ENCODE measurements at places on chromosomes 1 and 21. TPM values are rescaled to one million over a fixed set of nuclear protein-coding genes. Genes with fewer than 3 reads are reported as not detected.

Gene MARCKSL1
- 91.5 TPM for total RNA-seq

DNA sequence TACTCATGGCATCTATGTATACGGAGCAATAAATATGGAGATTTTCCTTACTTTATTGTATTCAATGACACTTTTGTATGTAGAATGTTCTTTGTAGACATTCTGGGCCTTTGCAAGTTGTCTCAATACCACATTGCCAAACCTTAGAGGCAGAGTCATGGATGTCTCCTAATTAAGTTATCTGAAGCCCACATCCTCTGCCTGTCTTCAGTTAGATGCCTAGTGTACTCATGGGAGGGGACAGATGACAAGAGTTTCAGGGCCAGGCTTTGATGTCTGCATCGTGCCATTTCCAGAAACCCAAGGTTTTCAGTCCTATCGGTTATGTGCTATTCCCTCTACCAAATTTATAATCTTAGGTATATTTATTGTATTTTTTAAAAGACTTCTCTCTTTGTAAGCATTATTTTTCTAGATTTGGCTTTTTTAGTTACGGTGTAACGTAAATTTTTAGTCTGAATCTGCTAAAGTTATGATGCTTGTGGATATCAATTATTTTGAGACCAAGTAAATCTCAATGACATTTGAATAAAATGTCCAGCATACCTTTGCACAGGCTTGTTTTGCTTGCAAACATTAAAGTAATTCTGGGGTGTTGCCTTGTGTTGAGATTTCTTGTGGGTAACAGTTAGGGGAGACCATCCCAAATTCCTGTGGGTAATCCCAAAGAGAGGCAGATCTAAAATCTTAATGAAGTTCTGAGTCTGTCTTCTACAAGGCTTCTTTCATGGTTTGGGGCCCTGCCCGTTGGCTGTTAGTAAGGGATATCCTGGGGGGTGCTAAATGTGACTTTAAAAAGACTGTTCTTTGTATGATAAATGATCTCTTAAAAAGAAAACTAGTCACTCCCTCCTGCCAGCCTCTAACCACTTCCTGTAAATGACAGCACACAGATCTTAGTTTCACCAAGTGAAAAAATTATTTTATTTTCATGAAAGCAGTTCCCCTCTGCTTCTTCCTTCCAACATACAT lies 8.0 kb upstream of the MACF1 start:
- no peak for DNase-seq

DNA sequence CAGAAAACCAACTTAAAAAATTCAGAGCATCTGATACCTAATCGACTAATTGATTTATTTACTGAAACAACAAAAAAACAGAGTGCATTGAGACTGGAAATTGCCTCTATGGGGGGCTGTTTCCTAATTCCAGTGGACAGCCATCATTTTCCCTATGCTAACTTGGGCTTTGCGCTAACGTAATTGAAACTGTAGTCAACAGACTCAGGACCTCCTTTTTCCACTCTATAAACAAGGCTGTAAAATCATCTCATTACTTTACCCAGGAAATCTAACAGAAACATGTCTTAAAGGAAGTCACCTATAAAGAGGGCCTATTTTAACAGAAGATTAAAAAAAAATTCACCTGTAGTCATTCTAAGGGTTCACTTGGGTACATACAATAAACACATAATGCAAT lies 2.1 kb downstream of the ERG start:
- no peak for DNase-seq

- DNase-seq = no peak
Observed at GRCh38 chr1:154379301-154379700, 25.8 kb upstream of the IL6R start.

Gene LINGO4
- total RNA-seq = not detected

Gene ETV3L
- not detected for total RNA-seq

- no peak for DNase-seq
Observed at GRCh38 chr1:32984455-32985171, 20.0 kb upstream of the RNF19B start.

DNA sequence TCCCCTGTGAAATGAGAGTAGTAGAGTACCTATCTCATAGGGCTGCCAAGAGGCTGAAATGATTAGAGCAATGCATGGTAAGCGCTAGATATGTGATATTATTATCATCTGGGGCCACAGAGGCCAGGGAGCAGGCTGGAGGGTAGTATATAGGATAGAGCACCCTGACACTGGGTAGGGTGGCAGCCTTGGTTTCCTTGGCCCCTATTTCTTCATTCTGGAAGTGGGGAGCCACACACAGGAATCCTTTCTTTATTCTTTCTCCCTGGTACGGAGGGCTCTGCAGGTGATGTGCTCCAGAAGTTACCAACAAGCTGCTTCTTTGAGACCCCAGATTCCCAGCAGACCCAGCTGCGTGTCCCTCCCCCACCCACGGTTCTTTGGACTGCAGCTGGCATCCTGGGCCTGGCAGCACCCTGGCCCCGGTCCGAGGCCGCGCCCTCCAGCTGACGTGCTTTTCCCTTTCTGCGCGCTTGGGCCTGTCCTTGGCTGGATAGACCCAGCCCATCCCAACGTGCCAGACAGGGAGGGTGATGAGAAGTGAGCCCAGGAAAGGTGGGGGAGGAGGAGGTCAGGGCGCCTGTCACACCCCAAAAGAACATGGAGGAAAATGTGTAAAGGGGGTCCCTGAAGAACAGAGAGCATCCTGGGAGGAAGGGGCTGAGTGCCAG lies 18.2 kb downstream of the INAVA start:
- no peak for DNase-seq

- DNase-seq = no peak
Observed at GRCh38 chr1:227191607-227192006, 126.7 kb downstream of the CDC42BPA start.
